Stomach (tissue), 19 donors: ENCODE measurements at places on chromosomes 1 and 21. TPM values are rescaled to one million over a fixed set of nuclear protein-coding genes. Genes with fewer than 3 reads are reported as not detected.

GRCh38 chr1:203045821-203046594 is 19.7 kb downstream of the PPFIA4 start:
- H3K4me1 ChIP-seq: peaks cover 5% of the 10 kb centered on the region
- H3K27ac ChIP-seq: no peak overlapping the region
- no peak overlapping the region for H3K4me3 ChIP-seq
- H3K36me3 ChIP-seq: no peaks in the 10 kb centered on the region

GRCh38 chr1:7646981-7647901 is 123.9 kb upstream of the VAMP3 start:
- H3K36me3 ChIP-seq: no peaks in the 10 kb centered on the region
- peaks cover 29% of the 10 kb centered on the region for H3K4me1 ChIP-seq
- H3K27ac ChIP-seq: no peak overlapping the region
- H3K4me3 ChIP-seq: no peak overlapping the region
- DNase-seq: peak; percentile 85

DNA sequence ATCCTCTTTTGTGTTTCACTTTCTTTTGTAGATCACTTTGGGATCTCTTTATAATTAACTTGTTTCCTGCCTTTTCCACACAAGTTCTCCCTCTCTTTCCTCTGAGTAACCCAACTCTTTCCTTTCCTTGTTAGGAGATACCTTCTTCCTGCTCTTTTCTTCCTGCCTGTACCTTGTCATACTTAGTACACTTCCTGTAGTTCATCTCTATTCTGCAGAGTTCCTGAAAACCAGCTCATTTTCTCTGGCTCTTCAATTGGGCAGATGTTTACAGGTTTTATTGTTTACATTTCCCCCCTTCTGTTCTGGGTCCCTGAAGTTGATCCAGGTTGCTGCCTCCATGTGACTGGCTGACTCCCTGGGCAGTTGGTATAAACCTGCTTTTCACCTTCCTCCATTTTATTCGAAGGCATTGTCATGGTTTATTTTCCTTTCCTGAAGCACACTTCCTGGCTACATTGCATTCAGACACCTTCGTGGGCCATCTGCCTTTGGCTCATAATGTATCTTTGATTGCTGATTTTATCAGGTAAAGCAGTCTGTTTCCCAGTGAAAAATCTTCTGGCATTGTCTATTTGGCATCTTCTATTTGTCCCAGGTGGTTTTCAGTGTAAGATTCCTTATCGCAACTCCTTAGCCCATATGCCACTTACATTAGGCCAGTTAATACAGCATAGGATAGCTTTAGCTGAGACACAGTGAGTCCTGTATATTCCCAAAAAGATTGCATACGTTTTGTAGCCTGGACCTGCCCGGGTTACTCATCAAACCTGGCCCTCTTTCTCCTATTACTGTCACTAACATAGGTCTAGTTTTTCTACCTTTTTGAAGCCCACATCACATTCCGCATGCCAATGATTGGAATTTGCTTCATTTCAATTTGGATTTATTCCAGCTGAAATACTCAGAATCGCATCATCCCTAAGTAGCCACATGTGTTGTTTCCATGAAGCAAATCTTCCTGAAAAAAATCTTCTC is 15.4 kb downstream of the CTH start:
- peaks cover 4% of the 10 kb centered on the region for H3K4me1 ChIP-seq
- no peak overlapping the region for H3K27ac ChIP-seq
- H3K4me3 ChIP-seq: no peak overlapping the region
- H3K27me3 ChIP-seq: no peaks in the 10 kb centered on the region
- no peak for DNase-seq
- H3K36me3 ChIP-seq: peaks cover 37% of the 10 kb centered on the region

The THEM5 gene
- not detected for total RNA-seq

GRCh38 chr1:169762699-169763098 is 28.8 kb upstream of the SELE start:
- H3K27ac ChIP-seq: no peak overlapping the region
- DNase-seq: no peak
- no peak overlapping the region for H3K4me3 ChIP-seq
- H3K4me1 ChIP-seq: no peaks in the 10 kb centered on the region

The UBASH3A gene
- total RNA-seq: not detected

- no peak overlapping the region for H3K4me3 ChIP-seq
- H3K36me3 ChIP-seq: no peaks in the 10 kb centered on the region
- no peak for DNase-seq
- H3K27me3 ChIP-seq: no peaks in the 10 kb centered on the region
- peaks cover 42% of the 10 kb centered on the region for H3K4me1 ChIP-seq
Observed at GRCh38 chr1:175133673-175134435, 58.7 kb downstream of the KIAA0040 start.

GRCh38 chr1:8883491-8883890 is 5.0 kb upstream of the ENO1 start:
- no peak for DNase-seq
- H3K36me3 ChIP-seq: no peaks in the 10 kb centered on the region
- no peak overlapping the region for H3K4me3 ChIP-seq
- peaks cover 23% of the 10 kb centered on the region for H3K4me1 ChIP-seq
- no peaks in the 10 kb centered on the region for H3K27me3 ChIP-seq

DNA sequence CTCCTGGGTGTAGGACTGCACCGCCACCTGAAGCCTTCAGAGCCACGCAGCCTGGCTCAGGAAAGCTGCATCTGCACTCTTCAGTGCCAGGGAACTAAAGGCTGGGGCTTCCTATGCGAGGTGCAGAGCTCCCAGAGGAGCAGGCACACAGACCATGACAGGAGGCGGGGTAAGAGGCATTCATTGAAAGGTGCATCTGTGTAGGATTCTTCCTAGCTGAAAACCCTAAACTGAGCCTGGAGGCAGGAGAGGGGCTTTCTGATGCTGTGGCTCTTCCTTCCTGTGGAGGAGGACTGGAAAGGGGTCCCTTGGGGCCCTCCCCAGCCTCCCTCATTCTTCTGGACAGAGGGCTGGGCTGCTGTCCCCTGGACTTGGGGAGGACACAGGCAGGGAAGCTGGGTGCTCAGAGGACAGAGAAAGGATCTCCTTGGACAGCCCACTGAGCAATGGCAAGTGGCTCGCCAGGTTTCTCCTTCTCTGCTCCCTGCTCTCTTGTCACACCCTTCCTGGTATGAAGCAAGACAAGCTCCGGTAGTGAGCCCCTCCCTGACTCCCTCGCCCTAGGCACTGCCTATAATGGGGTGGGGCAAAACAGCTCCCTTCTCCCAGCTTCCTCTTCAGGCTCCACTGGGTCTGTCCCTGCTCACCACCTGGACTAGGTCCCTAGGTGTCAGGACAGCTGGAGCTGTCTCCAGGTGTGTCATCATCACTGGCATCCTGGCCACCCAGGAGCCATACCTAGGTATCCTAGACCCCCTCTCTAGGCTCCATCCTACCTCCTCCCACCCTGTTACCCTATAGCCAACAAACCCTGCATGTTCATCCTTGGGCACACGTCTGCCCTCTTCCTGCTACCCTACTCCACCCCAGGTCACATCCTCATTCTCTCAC is 20.0 kb downstream of the S100A6 start:
- no peaks in the 10 kb centered on the region for H3K27me3 ChIP-seq
- peak overlapping the region; percentile 54 for H3K27ac ChIP-seq
- no peak overlapping the region for H3K4me3 ChIP-seq
- no peaks in the 10 kb centered on the region for H3K36me3 ChIP-seq

The PLPP3 gene
- 28.7 TPM for total RNA-seq

DNA sequence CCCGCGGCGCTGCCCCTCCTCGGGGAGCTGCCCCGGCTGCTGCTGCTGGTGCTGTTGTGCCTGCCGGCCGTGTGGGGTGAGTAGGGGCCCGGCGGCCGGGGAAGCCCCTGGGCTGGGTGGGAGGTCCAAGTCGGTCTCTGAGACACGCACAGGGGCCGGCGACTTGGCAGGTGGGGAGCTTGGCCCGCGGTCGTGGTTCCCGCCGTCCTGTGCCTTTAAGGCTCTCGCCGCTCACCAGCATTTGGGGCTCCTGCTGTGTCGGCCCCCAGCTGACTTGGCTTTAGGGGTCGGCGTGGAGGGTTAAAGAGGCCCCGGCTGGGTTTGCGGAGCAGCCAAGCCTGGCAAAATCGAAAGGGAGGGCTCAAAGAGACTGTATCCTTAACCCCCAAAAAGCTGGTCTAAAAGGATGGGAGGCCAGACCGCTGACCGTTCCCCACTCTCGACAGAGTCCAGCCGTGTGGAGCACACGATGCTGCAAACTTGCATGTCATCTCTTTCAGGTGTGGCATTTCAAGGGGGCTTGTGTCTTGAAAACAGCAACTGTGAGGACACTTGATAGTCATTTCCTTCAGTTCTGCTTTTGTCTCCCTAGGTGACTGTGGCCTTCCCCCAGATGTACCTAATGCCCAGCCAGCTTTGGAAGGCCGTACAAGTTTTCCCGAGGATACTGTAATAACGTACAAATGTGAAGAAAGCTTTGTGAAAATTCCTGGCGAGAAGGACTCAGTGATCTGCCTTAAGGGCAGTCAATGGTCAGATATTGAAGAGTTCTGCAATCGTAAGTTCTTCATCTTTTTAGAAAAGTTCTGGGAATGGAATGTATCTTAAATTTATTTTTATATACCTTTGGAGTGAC is 540 bp downstream of the CD55 start:
- no peaks in the 10 kb centered on the region for H3K27me3 ChIP-seq
- H3K36me3 ChIP-seq: peaks cover 7% of the 10 kb centered on the region
- no peak for DNase-seq
- peak overlapping the region; percentile 69 for H3K4me3 ChIP-seq

DNA sequence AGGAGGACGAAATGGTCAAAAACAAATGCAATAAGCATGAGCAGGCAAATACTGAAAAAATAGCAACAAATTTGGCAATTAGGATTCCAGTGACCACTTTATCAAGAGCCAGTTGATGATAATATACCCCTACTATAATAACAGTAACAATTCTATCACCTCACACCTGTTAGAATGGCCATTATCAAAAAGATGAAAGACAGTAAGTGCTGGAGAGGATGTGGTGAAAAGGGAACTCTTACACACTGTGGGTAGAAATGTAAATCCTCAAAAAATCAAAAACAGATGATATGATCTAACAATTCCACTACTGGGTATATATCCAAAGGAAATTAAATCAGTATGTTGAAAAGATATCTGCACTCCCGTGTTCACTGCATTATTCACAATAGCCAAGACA is 114.3 kb upstream of the GFI1 start:
- no peak overlapping the region for H3K4me3 ChIP-seq
- peaks cover 19% of the 10 kb centered on the region for H3K36me3 ChIP-seq
- no peak for DNase-seq
- no peaks in the 10 kb centered on the region for H3K4me1 ChIP-seq

DNA sequence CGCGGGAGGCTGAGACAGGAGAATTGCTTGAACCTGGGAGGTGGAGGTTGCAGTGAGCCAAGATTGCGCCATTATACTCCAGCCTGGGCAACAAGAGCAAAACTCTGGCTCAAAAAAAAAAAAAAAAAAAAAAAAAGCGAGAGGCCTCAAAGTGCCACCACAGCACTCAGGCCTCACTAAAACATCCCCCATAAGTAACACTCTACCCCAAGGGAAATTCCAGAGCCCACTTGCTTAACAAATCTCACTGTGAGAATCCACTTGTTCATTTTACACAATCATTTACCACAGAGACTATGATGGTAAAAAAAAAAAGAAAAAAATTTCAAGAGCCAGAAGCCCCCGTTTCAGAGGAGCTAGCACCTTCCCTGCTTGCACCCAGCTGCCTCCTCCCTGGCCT is 26.3 kb upstream of the EXOSC10 start:
- no peak overlapping the region for H3K4me3 ChIP-seq
- no peak overlapping the region for H3K27ac ChIP-seq
- no peak for DNase-seq

- no peak for DNase-seq
- H3K4me1 ChIP-seq: peaks cover 26% of the 10 kb centered on the region
- no peak overlapping the region for H3K4me3 ChIP-seq
- no peaks in the 10 kb centered on the region for H3K27me3 ChIP-seq
Observed at GRCh38 chr1:9350013-9350908, 57.6 kb downstream of the SPSB1 start.

GRCh38 chr1:159473335-159473734 is 33.8 kb downstream of the OR10J1 start:
- no peak for DNase-seq
- no peaks in the 10 kb centered on the region for H3K4me1 ChIP-seq
- H3K4me3 ChIP-seq: no peak overlapping the region
- H3K27me3 ChIP-seq: no peaks in the 10 kb centered on the region

DNA sequence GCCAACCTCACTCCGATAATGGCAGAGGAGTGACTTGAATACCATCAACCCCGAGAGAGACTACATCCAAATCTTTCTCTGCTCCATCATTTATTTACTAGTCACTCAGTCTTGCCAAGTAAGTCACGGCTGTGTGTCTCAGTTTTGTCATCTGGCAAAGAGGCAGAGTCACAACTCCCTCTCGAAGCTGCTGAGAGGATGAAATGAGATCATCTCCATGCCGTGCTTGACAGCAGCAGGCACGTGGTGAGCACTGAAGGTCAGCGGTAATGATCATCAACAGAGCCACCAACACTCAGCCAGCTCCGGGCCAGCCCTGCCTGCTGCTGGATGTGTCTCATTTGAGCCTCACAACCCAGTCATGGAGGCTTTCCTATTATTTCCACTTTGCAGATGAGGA is 19.9 kb downstream of the ALDH4A1 start:
- no peaks in the 10 kb centered on the region for H3K4me1 ChIP-seq
- no peaks in the 10 kb centered on the region for H3K27me3 ChIP-seq
- no peak overlapping the region for H3K4me3 ChIP-seq
- no peak overlapping the region for H3K27ac ChIP-seq

- H3K4me1 ChIP-seq: no peaks in the 10 kb centered on the region
- H3K27me3 ChIP-seq: no peaks in the 10 kb centered on the region
- H3K27ac ChIP-seq: no peak overlapping the region
- no peaks in the 10 kb centered on the region for H3K36me3 ChIP-seq
Observed at GRCh38 chr21:16258844-16259611, 529.2 kb downstream of the USP25 start.
